ENCODE measurements at places on chromosomes 1 and 21. TPM values are rescaled to one million over a fixed set of nuclear protein-coding genes. Genes with fewer than 3 reads are reported as not detected.

DNA sequence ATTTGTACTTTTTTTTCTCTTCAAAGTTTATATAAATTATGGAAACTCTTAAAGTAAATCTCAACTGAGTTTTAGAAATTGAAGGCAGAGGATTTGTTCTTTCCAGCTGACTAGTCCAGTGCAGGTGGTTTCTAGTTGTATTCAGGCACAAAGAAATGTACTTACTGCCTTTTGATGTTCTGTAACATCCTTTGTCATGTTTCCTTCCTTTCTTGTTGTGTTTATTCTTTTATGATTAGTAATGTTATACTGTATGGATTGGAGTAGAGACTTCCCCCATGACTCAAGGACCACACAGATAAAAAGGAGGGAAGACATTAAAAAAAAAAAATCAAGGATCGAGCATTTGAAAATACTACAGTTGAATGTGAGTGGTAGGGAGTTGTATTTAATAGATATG is 8.0 kb downstream of the HIPK1 start:
- no peak for DNase-seq

GRCh38 chr1:223724376-223724775 is 12.0 kb downstream of the CAPN2 start:
- DNase-seq = no peak

- peak; percentile 40 for DNase-seq
Measured at GRCh38 chr1:168121401-168122011, 15.2 kb downstream of the GPR161 start.

PLA2G2D gene
- 0.31 TPM for total RNA-seq

DNA sequence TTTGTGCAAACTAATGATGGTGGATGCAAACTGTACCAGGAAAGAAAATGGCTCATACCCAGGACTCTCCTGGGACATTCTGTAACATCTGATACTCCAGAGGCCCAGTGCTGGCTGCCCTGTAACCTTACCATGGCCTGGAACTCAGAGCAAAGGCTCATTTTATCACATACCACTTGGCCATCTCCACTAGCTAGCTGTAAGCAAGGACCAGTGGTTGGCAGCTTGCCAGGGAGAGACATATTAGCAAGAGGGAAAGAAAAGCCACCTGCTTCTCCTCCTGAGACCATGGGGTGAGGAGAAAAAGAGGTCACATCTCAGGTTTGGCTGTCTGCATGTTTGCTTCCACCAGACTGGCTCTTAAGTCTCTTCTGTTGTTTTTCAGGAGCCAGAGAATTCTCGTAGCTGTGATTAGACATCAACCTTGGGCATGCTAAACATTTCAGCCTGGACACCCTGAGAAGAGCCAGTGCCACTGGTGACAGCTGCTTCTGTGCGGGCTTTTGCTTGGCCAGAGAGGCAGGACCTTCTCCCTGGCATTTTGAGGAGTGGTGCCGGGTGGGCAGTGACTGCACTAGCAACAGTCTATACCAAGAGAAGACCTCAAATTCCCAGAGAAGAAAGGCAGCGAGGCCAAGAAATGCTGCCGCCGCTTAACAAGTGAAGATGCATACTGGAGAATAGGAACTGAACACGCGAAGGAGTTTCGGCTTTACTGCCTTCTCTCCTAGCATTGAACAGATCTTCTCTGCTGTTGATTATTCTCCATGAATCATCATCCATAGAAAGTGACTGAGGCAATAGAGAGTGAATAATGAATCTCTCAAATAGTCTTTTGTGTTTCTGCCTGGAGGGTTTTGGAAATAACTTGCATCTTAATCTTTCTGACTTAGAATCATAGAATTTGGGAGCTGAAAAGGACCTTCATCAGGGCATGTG is 6.7 kb upstream of the INKA2 start:
- DNase-seq = no peak

All from left colon (tissue), 2 donors.